ENCODE measurements at places on chromosomes 7 and 10. TPM values are rescaled to one million over a fixed set of nuclear protein-coding genes. Genes with fewer than 3 reads are reported as not detected.

GRCh38 chr10:930625-931325 lies 730 bp downstream of the LARP4B start:
- peak; percentile 50 for DNase-seq

Gene SMO
- total RNA-seq: 12.5 TPM

DNA sequence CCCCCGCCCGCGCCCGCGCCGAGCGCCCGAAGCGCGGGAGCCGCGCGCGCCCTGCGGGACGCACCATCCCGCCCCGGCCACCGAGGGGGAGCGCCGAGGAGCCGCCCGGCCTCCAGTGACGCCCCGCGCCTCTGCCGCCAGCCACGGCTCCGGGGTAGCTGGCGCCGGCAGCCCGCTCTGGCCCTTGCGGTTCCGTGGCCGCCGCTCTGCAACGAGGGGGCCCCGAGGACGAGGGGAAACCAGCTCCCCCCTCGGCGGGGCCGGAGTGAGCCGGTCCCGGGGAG lies at the start of gene PAXIP1:
TSS of gene PAXIP1 (minus strand) at position 33 of the 284 bp plus-strand sequence. CDS start 195 bp downstream, outside the sequence.
- no peak for DNase-seq

DNA sequence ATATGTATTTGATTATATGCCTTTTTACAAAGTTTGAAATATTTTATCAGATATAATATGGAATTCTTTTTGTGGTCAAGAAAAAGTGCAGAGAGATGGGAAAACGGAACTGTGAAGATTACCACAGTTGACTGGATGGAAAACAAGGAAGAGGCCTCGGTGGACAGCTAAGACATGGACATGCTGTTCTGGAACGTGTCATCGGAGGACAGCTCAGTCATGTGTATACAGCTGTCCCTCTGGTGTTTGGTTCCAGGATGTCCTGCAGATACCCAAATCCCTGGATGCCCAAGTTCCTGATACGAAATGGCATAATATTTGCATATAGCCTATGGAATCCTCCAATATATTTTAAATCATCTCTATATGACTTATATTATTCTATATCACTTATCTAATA lies 49.4 kb downstream of the TRIL start:
- no peak for DNase-seq

DNA sequence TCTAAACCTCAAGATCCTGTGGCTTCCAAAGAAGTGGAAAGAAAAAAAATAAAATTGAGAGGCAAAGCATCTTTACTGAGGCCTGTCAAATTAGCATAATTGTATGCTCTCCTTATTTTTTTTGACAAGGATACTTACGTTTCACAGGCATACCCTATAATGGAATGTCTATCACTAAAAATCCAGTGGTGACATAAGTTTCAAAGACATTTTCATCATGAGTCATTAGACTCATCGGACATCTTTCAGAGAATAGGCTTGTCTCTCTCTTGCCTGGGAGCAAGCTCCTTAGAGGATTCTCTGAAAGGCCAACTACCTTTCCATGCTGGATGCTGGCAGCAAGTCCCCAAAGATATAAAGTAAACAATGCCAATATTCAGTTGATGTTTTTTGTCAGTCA lies 380.7 kb upstream of the STEAP1 start:
- DNase-seq: no peak

GRCh38 chr10:131396121-131397050 lies 84.9 kb upstream of the TCERG1L start:
- no peak for DNase-seq

DNA sequence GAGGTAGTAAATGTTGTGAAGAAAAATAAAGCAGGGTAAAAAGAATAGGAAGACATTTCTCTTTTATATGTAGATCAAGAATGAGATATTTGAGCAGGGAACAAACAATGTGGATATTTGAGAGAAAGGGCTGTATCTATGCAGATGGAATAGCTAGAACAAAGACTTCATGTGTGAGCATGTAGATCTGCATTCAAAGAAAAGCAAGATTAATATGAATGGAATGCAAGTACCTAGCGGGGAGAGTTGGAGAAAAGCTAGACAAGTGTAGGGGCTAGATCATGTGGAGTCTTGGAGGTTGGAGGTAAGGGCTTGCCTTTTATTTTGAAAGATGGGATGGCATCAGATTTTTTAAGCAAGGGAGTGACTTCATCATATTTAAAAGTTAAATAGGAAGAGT lies 27.1 kb downstream of the SHOC2 start:
- no peak for DNase-seq

Gene BICC1
- 13.5 TPM for total RNA-seq

DNA sequence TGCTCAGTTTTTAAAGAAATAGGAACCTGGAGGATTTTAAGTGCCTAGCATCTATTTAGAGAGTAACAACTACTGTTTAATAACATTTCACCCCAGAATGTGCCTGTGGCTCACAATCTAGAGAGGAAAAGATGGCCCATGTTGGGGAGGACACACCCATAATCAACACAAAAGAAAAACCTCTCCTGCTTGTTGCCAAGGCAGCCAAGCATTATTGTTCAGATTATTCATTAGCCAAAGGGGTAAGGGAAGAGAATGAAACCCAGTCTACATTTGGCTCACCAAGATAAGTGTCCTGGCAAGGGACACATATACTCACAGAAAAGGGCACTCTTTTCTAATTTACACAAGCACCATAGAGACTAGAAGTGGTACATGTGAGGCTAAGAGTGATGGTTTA lies 17.7 kb upstream of the IFIT1B start:
- no peak for DNase-seq

DNA sequence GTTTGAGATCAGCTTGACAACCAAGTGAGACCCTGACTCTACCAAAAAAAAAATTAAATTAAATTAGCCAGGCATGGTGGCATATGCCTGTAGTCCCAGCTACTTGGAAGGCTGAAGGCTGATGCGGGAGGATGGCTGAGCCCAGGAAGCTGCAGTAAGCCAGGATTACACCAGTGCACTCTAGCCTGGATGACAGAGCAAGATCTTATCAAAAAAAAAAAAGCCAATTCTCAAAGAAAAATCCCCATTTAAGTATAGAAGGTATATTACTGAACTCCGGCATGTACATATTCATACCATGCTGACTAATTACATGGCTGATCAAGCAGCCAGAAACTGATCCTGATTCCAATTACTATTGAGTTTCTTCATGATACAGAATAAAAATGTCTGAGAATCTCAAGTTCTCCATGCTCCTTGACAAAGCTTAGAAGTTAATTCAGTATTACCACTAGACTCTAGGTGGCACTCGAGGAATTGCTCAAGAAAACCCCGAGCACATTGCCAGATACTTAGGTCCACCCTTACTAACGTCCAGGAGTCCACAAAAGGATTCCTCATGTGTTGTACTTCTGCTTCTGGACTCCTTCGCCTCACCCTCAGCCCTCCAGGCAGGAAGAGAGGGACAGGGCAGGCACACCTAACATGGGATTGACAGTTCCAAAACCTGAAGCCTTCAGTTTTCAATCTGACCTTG lies 148.9 kb downstream of the PARD3 start:
- DNase-seq: peak; percentile 62

Gene PAPSS2
- 11.7 TPM for total RNA-seq

DNA sequence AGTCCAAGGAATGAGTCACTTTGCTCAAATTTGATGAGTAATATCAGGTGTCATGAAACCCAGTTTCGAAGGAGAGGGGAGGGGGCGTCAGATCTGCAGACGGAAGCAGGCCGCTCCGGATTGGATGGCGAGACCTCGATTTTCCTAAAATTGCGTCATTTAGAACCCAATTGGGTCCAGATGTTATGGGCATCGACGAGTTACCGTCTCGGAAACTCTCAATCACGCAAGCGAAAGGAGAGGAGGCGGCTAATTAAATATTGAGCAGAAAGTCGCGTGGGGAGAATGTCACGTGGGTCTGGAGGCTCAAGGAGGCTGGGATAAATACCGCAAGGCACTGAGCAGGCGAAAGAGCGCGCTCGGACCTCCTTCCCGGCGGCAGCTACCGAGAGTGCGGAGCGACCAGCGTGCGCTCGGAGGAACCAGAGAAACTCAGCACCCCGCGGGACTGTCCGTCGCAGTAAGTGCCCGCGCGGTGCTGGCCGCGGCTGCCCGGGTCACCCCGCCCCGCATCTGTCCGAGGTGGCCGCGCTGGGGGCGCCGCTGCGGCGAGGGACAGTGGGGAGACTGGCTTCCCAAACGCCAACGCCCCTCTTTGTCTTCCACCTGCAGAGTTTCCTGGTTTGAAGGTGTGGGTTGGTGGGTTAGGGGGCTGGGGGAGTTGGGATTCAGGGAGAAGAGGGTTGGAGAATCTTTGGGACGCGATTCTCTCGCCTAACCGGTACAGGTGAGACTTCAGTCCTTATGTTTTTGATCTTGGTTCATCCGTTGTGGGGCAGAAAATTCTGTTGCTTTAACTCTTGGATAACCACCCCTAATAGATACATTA lies at the start of gene TAC1:
TSS of gene TAC1 (plus strand) at position 351 of the 829 bp plus-strand sequence. CDS start 527 bp downstream, outside the sequence.
- no peak for DNase-seq

Gene ATRNL1
- total RNA-seq: 18.4 TPM
